WTC11 (cell line): ENCODE measurements at places on chromosomes 3 and 15. TPM values are rescaled to one million over a fixed set of nuclear protein-coding genes. Genes with fewer than 3 reads are reported as not detected.

Gene NT5DC2
- total RNA-seq = 377 to 430 TPM (median 417 TPM) in 3 replicates

Gene CLDN18
- 0.13 to 0.23 TPM (median 0.16 TPM) in 3 replicates for total RNA-seq

Gene GOLGA8K
- 1.1 to 1.5 TPM (median 1.2 TPM) in 3 replicates for total RNA-seq

Gene CD200R1
- total RNA-seq = not detected in 3 replicates

Gene AADAC
- total RNA-seq = 0.11 to 0.32 TPM in 2 of 3 replicates, not detected in the other

Gene ASB14
- total RNA-seq = not detected in 3 replicates

Gene BSN
- 1.7 to 2.8 TPM (median 2.4 TPM) in 3 replicates for total RNA-seq

Gene CLRN1
- total RNA-seq = not detected in 3 replicates

Gene TF
- total RNA-seq = 9.3 to 10.9 TPM (median 9.3 TPM) in 3 replicates

Gene TYRO3
- 87.9 to 98.0 TPM (median 89.6 TPM) in 3 replicates for total RNA-seq

Gene MCF2L2
- 7.3 to 9.0 TPM (median 7.5 TPM) in 3 replicates for total RNA-seq

Gene SLC12A6
- 13.3 to 16.2 TPM (median 14.7 TPM) in 3 replicates for total RNA-seq
